Activated CD4-positive, alpha-beta T cell treated with anti-CD3 and anti-CD28 coated beads, Interleukin-2, amount 50 U/mL, for 1 hour (primary cell): ENCODE measurements at places on chromosomes 1 and 21.
A peak's percentile ranks its signal among the peaks of the same experiment; 100 is the strongest.

DNA sequence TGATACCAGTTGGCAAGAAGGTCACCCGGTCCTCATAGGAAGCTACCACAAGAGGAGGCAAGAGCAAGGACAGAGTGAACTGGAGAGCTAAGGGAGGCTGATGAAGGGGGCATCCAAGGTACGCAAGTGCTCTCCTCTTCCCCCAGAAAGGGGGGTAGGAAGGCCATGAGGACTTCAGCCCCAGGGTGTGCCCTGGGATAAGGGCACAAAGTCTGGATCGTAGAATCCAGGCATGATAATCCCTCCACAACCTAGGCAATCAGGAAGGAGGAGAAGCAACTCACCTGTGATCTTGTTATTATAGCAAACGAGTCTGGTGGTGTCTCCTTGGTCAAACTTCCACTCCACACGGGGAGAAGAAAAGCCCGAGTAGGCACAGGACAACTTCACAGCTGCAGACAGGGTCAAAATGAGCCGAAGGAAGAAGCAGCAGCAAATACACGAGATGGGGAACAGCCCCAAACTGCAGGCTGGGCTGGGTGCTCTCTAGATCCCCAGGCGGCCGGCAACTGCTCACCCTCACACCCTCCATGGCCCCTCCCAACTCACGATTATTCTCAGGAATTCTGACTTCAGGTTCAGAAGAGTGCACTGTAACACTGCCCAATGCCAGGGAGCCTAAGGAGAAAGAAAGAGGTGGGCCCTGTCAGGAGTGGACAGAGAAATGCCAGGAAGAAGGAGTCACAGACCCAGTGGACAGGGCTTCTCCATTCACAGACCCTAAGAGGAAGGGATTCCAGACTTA is 20.0 kb downstream of the F11R start:
- no peak for DNase-seq

DNA sequence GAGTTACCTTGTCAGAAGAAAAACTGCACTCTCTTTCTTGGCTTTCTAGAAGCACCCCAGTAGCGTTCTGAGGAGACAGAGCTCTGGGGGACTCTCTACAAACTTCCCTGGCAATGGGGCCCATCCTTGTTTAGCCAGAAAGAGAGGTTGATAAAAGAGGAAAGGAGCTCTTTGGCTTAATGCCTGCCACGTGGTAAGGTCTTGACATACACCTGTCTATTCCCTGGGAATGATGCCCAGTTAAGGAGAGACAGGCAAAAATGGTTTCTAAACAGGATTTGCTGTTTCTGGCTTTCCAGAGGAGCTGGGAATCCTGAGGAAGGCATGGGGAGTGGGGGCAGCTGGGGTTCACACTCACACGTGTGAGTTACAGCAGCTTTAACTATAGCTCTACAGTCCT is 30.2 kb upstream of the IL20 start:
- no peak for DNase-seq

GRCh38 chr1:7941437-7941793 is 776 bp upstream of the TNFRSF9 start:
- no peak for DNase-seq

DNA sequence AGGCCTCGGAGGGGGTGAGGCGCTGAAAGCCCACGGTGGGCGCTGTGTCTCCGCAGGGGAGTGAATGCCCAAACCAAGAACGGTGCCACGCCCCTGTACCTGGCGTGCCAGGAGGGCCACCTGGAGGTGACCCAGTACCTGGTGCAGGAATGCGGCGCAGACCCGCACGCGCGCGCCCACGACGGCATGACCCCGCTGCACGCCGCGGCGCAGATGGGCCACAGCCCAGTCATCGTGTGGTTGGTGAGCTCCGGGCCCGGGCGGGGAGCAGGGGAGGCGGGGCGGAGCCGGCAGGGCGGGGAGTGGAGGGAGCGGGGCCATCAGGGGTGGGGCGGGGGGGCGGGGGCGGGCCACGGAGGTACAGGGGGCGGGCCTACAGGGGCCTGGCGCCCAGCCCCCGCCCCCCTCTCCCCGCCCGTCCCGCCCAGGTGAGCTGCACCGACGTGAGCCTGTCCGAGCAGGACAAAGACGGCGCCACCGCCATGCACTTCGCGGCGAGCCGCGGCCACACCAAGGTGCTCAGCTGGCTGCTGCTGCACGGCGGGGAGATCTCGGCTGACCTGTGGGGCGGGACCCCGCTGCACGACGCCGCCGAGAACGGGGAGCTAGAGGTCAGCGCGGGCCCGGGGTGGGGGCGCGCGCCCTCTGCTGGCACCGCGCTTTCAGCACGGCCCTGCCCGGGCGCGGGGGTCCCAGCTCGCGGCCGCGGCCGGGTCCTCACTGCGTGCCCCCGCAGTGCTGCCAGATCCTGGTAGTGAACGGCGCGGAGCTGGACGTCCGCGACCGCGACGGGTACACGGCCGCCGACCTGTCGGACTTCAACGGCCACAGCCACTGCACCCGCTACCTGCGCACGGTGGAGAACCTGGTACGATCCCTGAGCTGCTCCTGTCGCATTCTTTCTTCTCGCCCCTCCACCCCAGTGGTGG is 15.9 kb downstream of the ESPN start:
- DNase-seq: peak; percentile 75

- DNase-seq: no peak
Observed at GRCh38 chr21:27582948-27583430, 616.1 kb upstream of the ADAMTS5 start.
